ENCODE measurements at places on chromosomes 4 and X.

GRCh38 chrX:134144231-134144630 is 92.8 kb upstream of the CCDC160 start:
- peak; percentile 7 for DNase-seq

DNA sequence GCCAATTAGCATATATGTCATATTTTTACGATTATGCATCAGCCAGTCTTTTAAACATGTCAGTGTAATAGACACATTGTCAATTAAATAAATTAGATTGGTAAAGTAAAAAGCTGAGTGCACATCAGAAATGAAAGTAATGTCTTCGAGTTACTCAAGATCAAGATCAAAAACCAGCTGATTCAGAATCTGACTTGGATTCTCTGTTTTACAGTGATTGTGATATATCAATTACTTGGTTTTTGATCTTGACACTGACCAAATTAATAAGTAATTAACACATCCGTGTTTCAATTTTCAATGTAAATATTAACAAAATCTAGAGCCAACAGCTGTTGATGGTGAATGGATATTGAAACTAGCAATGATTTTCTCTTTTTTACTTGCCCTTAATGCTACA is 311.6 kb downstream of the PDGFC start:
- DNase-seq: no peak

DNA sequence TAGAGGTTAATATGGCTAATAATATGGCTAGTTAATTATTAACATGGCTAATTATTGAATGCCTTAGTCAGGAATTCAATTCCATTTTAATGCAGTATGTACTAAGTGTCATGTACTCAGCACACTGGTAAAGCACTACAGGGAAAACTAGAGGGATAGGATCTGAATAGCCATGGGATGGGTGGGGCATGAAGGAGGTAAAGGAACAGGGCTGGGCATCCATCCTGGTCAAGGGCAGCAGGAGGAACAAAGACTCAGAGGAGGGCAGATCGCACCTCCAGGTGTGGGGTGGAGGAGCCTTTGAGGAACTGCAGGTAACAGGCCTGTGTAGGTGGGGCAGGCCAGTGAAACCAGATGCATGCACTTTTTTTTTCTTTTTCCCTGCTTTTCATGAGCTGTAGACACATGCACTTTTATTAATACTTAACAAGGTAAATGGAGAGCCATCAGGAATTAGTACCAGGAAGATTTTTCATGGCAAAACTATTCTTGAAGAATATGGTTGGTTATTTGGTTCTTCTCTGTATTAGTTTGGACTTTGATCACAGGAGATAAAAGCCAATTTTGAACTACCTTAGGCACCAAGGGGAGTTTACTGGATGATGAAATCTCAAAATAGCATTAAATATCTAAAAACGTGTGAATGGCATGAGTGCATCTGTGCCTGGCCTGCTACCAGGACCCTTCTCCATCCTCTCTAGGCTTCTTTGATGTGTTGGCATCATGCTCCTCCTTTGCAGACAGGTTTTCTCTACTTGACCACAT is 88.3 kb downstream of the CC2D2A start:
- no peak for DNase-seq

GRCh38 chr4:104966349-104967033 is 180.2 kb upstream of the TET2 start:
- no peak for DNase-seq
